Ovary (tissue), 10 donors: ENCODE measurements at places on chromosomes 5 and 9.

DNA sequence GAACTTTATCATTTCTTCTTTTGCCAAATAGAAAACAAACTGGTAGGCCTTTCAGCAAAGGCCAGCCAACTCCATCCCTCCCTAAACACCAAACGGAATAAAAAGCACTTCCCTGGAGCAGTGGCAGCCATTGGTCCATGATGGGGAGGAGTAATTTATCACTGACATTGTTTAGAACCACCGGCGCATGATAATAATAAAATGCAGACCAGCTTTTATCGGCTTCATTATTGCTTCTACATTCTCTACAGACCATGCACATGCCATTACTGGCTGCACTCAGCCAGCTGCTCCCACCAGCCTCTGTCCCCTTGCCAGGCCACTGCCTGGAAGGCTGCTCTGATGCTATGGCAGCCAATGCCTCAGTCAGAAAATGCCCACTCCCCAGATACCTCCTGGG lies 45.9 kb downstream of the ABCA1 start:
- no peak for DNase-seq

- no peak for DNase-seq
These were observed 140.8 kb upstream of the ADAMTSL1 start for GRCh38 chr9:18333157-18333556.

- DNase-seq, result no peak
These were observed 39.8 kb upstream of the COL5A1 start for GRCh38 chr9:134601764-134602163.

- no peak for DNase-seq
These were observed 3.1 kb downstream of the ISOC1 start for GRCh38 chr5:129097498-129098296.

GRCh38 chr9:127390248-127390545 lies 6.8 kb upstream of the SLC2A8 start:
- DNase-seq, result no peak

DNA sequence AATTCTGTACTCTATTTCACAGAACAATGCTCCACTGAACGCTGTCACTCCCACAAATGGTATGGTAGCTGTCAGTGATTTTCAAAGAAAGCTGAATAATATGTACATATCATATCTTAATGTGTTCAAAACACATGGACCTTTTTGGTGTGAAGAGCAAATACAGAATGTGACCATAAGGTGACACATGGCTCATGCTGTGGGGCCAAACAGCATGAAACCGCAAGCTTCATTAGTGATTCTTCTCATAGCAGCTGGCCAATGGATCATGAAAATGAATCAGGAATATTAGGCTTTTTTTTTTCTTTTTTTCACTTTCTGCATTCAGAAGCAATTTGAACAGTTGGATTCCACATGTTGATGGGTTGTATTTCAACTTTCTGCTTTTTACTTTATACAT lies 54.9 kb upstream of the CDH9 start:
- DNase-seq, result no peak

- no peak for DNase-seq
These were observed 50.2 kb upstream of the ZNF366 start for GRCh38 chr5:72557167-72558045.

- no peak for DNase-seq
These were observed 38.0 kb downstream of the VCAN start for GRCh38 chr5:83509540-83509939.
